ENCODE measurements at places on chromosomes 7 and 10.

DNA sequence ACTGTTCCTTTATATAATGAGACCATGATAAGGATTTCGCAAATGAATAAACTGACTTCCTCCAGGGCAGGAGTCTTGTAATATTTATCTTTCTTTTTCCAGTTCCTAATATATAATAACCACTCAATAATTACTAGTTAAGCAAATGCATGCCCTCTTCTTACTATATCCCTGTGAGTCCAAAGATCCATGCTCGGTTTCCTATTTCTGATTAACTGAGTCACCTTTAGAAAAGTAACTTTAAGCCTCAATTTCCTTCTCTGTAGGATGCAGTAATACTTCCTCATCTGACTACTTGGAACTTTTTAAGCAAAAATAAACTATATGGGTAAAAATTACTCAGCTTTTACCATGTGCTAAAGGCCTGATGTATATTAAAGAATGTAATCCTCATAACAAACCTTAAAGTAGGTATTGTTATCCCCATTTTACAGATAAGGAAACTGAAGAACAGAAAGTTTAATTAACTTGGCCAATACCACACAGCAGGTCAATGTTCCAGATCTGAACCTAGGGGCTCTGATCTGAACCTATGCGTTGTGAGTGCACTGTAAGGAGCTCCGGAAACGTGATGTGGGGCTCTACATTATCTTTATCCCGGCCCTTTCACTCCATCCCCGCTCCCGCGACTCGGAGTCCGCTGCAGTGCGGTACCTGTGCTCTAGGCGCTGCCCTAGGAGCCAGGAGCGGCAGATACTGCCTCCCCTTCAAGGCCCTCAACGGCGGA lies 458 bp downstream of the COX15 start:
- no peak for DNase-seq

- DNase-seq: no peak
These were observed 1.6 kb downstream of the PRKG1 start for GRCh38 chr10:51075873-51076229.

DNA sequence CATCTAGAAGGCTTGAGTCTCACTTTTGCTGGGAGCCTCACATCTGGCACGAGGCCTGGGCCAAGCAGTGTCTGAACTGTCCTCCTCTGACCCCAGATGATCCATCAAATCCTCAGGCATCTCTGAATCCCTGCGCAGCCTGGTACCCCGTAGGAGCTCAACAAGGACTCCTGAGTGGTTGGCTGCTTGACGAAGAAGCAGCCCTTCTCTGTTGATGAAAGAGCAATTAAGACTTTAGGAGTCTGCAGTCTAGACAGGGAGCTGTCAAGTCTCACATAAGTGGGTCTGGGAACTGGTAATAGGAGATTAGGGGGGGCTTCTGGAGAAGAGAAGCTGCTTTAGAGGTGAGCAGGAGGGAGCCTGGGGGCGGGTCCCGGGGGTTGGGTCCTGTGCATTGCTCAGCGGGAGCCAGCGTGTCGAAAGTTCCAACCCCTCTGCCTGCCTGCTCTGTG lies 326.0 kb downstream of the RPS24 start:
- no peak for DNase-seq

GRCh38 chr10:86232644-86233043 lies 134.0 kb downstream of the GRID1 start:
- no peak for DNase-seq

GRCh38 chr7:158313931-158314330 lies 273.7 kb downstream of the PTPRN2 start:
- DNase-seq: no peak

- no peak for DNase-seq
These were observed 45.7 kb downstream of the MINDY3 start for GRCh38 chr10:15814565-15814964.

- DNase-seq: no peak
These were observed 69.6 kb upstream of the HDAC9 start for GRCh38 chr7:18425838-18426445.

DNA sequence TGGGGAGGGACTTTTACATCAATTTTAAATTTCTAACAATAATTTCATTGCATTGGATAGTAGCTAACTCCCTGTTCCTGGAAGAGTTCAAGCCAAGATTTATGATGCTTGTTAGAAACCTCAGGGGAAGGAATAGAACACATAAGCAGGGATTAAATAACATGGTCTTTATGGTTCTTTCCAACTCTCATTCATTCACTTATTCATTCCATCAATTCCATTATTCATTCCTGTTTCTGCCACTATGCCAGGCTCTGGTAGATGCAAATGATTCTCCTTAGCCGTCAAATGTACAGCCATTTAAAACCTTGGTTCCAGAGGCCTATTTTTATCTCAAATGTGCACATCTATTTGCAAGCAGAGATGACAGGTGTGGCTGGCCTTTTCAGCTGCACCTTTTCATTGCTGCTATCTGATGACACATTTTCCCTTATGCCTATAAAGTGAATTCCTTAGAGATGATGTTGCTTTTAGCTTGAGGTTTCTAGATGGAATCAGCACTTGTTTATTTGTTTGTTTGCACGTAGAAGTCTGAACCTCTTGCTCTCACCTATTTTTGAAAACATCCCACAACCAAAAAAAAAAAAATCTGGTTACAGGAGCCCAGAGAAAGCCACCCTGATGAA lies 205.7 kb upstream of the IGFBP3 start:
- DNase-seq: no peak

GRCh38 chr7:36526863-36527548 lies 137.3 kb downstream of the ANLN start:
- no peak for DNase-seq

Data from femur (tissue), 1 donor.